Upper lobe of left lung (tissue), 6 donors: ENCODE measurements at places on chromosomes 12 and 14. TPM values are rescaled to one million over a fixed set of nuclear protein-coding genes. Genes with fewer than 3 reads are reported as not detected.

The STRN3 gene
- total RNA-seq: 31.4 TPM

The PTPRQ gene
- 15.6 TPM for total RNA-seq

The MAP3K9 gene
- total RNA-seq: 12.7 TPM

The RPL36AL gene
- total RNA-seq: 123 TPM

- no peaks in the 10 kb centered on the region for H3K36me3 ChIP-seq
- H3K27ac ChIP-seq: no peak overlapping the region
- no peak for DNase-seq
- no peak overlapping the region for H3K4me3 ChIP-seq
- H3K27me3 ChIP-seq: no peaks in the 10 kb centered on the region
These were observed 174.6 kb downstream of the ESRRB start for GRCh38 chr14:76550534-76550933.
